ENCODE measurements at places on chromosomes 13 and 19.
A peak's percentile ranks its signal among the peaks of the same experiment; 100 is the strongest.

DNA sequence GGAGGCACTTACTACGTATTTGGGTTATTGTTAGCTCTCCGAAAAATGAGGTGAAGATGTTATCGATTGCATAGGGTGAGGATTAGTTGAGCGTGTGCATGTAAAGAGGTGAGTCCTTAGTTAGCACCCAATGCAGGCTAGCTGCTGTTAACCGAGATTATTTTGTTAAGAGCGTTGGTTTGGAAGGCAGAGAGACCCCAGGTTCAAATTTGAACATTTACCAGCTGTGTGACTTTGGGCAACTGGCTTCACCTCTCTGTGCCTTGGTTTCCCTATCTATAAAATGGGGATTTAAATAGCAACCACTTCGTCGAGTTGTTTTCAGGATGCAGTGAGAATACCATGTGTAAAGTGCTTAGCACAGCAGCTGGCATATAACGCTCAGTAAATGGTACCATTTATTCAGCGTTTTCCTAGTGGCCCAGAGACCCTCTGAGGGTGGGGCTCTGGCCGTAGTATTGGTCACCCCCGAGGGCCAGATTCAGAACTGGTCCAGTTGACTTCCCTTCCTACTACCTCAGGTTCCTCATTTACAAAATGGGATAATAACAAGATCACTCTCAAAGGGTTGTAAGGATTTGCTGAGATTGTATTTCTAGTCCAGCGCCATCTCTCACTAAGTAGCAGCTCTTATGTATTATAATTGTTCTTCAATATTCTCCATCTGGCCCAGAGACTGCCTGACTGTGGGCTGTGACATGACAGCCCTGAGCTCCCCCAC, 887 bp downstream of the SIPA1L3 start:
- DNase-seq = no peak

DNA sequence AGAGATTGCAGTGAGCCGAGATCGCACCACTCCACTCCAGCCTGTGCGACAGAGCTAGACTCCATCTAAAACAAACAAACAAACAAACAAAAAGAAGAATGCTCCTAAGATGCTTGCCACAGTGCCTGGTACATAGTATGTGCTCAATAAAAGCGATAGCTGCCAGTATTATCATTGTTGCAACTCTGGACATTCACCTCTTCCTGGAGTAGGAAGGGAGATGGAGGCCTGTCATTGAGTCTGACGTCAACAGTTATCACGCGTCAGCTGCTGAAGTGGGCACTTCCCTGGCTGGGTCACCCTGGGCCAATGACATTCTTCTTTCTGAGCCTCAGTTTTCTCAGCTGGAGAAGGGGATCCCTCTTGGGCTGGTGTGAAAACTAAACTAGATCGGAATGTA, 4.2 kb upstream of the PLAUR start:
- DNase-seq = no peak

GRCh38 chr13:114299604-114300305, 14.5 kb upstream of the CHAMP1 start:
- DNase-seq = no peak

GRCh38 chr13:111031531-111031961, 83.6 kb upstream of the ARHGEF7 start:
- DNase-seq = peak; percentile 36

GRCh38 chr13:30623392-30623791, 5.7 kb downstream of the USPL1 start:
- DNase-seq = no peak

DNA sequence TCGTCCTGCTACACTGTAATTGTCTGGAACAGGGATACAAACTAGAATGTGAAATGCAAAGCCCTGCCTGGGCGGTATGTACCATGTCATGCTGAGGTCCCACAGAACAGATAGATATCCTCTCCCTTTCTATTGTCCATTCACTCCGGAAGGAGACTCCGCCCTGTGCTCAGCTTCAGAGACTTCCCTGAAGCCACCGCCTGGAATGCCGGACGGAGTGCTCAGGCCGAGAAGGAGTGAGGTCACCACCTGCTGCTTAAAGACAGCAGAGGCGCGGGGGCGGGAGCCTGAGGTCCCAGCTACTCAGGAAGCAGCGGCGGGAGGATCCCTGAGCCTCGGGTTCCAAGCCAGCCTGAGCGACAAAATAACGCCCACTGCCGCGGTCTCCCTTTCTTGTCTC, 890 bp upstream of the ZNF611 start:
- no peak for DNase-seq

GRCh38 chr19:52527956-52528351, 486 bp downstream of the ZNF808 start:
- no peak for DNase-seq

DNA sequence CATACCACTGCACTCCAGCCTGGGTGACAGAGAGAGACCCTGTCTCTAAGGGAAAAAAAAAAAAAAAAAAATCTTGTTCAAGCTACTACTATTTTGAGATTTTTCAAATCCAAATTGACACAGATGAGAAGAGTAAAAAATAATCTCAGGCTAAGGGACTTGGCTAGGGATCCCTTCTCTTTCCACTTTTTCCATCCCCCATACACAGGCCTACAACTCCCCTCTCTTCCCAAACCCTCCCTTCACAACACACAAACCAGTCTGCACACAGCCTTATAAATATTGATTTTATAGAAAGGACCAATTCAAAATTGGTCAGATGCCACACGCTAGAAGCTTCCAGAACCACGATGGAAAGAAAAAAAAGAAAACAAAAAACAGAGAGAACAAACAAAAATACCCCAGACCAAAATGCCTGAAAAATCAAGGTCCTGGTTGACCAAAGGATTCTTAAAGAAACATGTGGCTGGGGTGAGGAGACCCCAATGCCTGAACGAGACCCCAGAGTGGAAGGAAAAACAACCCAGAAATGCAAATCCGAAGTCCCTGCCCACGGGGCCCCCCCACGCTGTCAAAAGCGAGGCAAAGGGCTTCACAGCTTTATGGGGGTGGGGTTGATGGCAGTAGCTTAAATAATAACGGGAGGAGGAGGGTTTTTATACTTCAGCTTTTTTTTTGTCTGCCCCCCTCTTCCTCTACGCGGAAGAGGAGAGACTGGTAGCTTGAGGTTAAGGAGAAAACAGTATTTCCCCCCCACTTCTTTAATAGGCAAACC, 18.1 kb downstream of the QPCTL start:
- DNase-seq = no peak
